Ammon's horn (tissue), 1 donor: ENCODE measurements at places on chromosomes 1 and 21.

DNA sequence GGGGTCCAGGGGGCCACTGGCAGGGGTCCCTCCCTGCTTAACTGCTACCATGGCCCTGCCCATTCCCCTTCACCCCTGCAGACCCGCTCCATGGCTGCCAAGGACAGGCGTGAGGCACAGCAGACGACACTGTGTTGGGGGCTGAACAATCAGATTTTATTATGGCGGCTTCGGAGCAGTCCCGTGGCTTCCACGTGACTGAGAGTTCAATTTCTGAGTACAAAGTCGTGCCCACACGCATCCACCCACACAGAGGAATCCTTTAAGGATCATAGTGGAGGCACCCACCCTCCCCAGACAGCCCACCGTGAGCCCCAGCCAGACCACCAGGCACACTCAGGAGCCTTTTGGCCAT lies 1.5 kb downstream of the HES5 start:
- no peak for DNase-seq

- DNase-seq, result peak; percentile 32
Measured at GRCh38 chr1:212514056-212514614, 81.4 kb downstream of the NENF start.

DNA sequence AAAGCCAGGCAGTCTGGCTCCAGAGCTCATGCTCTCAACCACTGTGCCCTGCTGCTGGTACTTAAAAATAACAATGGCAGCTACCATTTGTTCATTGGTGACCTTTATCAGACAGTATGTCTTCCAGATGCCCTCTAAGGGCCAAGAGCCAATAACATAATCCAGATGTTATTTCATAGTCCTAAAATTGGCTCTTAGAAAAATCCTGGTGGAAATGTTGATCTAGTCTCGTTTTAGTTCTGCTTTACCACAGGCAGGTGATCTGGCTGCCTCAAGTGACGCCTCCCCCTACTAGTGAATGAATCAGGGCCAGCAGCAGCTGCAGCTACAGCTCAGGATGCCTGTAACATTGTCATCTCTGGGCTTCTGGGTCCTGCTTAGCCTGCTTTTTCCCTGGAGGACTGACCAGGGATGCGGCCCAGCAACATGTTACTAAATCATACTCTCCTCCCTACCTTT lies 12.6 kb upstream of the HMGN2 start:
- DNase-seq, result no peak

DNA sequence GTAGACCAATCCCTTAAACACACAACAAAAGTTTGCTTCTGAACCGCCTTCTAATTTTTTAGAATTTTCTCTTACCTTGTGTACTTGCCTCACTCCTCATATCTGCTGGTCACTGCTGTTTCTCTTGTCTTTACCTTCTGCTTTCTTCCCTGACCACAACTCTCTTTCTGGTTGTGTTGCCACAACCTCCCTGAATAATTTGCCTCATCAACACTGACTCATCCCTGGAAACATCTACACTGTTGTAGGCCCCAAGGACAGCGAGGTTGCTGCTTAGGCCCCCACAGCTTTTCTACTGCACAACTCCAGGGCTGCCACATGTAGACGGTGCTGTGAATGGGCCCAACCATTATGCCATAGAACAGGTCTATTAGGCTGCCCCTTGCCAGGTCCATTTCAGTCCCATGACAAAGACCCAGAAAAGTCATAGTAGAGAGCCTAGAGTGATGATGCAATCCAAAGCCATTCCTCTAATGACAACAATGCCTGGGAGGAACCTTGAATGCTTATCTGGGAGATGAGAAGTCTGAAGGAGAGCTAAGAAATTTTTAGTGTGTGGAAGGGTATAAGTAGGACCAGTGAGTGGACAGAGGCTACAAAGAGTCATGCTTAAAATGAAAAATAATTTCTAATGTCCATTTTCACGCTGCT lies 36.6 kb upstream of the LCE5A start:
- DNase-seq, result no peak

DNA sequence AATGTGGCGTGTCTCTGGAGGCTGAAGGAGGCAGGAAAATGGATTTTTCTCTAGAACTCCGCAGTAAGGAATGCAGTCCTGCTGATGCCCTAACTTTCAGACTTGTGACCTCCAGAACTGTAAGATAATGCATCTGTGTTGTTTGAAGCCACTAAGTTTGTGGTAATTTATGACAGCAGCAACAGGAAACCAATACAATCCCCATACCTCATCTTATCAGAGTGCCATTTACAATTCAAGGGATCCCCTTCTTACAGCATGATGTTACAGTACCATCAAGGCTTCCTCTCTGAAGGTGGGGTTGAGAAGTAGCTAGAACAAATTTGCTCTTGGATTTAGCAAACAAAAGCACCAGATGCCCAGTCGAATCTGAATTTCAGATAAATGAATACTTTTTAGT lies 21.6 kb downstream of the ABCA4 start:
- DNase-seq, result no peak

GRCh38 chr1:47348246-47348645 lies 14.7 kb downstream of the CMPK1 start:
- DNase-seq, result no peak

DNA sequence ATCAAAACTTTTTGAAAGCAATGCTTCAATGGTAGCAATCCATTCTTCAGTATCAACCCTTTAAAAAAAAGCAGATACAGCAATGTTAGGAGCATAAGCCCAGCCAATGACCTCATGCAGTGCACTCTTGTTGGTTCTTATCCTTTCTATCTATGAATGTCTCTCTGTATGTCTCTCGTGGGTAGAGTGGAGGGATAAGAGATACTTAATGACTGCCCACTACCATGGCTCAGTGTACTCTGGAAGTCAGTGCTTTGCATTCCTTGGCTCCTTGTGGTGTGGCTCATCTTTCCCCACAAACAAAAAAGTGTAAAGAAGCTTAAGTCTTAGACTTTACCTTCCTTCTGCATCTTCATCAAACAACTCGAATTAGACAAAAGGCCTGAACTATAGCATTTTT lies 50.3 kb downstream of the PCSK9 start:
- DNase-seq, result no peak

DNA sequence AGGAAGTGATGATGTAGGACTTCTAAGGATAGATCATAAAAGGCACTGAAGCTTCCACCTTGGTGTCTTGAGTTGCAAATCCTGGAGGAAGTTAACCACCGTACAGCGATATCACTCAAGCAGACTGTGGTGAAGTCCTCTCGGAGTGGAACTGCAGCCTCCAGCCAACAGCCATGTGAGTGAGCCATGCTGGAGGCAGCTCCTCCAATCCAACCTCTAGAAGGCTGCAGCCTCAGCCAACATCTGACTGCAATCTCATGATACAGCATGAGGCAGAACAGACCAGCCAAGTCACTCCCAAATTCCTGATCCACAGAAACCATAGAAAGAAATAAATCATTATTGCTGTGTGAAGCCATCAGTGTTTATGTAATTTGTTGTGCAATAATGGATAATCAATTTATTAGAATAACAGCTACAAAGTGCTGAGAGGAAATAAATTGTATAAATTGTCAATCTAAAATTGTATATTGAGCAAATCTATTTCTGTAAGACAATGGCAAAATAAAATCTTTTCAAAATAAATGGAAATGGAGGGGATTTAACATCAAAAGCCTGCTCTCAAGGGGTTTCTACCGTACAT lies 65.0 kb downstream of the PRSS38 start:
- no peak for DNase-seq

DNA sequence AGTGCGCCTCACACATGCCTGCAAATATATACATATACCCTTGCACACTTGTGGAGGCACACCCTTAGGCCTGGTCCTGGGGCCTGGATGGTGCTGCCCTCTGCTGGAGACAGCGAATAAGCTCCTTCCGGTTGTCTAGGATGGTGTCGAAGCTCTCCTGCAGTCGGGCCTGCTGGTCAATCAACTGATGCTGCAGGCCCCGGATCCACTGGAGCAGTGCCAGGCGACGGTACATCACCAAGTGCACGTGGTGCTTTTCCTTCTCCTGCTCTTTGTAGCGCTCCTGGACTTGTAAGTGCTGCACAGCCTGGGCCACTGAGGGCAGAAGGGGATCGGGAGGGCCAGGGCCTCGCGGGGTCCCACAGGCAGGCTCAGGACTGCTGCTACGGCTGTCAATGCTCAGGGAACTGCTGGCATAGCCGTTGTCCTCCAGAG lies 3.1 kb downstream of the C1orf216 start:
- DNase-seq, result peak; percentile 90

GRCh38 chr1:27603681-27604578 lies at the start of gene AHDC1:
AHDC1 (minus strand) TSS chr1:27604144; CDS start chr1:27552115, 52,029 bp downstream.
- peak; percentile 92 for DNase-seq

- peak; percentile 76 for DNase-seq
Measured at GRCh38 chr1:7070389-7071029, 285.3 kb downstream of the CAMTA1 start.

GRCh38 chr1:155989242-155990004 lies 11.1 kb upstream of the ARHGEF2 start:
- peak; percentile 88 for DNase-seq

DNA sequence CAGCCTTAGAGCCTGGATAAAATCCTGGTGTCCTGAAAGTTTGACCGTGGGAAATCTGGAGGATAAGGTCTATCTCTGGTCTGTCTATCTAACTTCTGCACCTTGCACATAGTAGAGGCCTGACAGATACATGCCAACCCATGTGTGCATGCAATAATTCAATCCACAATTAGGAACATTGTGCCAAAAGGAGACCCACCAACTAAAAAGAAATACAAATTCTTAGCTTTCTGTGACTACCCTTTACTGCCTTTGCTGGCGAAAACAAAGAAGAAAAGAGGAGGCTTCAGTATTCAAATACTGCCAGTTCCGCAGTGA lies 381 bp upstream of the KLHL20 start:
- DNase-seq, result no peak

DNA sequence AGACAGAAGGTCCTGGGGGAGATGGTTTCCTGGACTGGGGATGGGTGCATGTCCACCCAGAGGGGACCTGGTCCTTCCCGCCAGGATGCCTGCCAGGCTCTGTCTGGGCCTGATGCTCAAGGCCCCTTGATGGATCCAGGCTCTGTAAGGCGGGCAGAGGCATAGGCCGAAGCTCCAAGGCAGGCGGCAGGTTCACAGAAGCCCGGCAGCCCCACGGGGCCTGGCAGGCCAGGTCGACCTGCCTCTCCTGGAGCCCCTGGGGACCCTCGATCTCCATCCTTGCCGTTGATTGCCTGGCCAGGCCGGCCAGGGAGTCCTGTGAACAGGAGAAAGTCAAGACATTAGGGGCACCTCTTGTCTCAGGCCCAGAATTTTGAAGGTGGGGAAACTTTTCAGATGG lies 16.0 kb downstream of the COL9A2 start:
- no peak for DNase-seq

GRCh38 chr1:180227861-180228647 lies 2.0 kb upstream of the LHX4 start:
- DNase-seq, result no peak

GRCh38 chr1:161884475-161884874 lies 118.4 kb downstream of the ATF6 start:
- DNase-seq, result no peak
